Cardiac muscle cell (in vitro differentiated cells and primary cell): ENCODE measurements at places on chromosomes 6 and 20.

DNA sequence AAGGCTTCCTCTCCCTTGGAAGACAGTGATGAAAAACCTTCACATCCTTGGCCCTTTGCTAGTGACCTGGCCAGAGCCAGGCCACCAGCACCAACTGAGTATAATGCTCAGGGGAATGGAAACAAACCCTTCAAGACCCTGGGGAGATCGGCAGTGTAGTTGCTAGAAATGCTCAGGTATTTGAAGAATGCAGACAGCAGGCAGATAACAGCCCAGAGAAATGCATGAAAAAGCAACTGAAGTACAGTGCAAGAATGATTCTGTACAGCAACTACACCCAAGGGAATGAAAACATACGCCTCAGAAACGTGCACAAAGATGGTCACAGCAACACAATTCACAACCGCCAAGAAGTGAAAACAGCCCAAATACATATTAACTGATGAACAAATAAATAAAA is 41.1 kb downstream of the PPP1R3G start:
- no peak overlapping the region for H3K4me3 ChIP-seq
- peaks cover 14% of the 10 kb centered on the region for H3K4me1 ChIP-seq
- peak; percentile 82 for DNase-seq

DNA sequence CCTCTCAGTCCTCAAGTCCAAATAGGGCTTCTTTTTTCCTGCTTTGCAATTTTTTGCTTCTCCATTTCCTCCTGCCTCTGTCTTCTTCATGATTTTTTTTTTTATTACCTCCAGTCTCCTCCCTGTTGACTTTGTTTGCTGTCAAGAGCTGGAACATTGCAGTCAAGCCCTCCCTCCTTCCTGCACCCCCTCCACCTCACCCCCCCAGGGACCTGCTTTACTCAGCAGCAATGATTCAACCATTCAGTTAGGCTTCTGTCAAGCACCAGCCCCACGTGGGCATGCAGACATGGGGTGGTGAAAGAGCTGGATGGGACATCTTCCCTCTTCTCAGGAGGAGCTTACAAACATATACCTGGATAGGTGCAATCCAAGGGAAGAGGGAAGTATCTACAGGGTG is 142.4 kb downstream of the LRFN2 start:
- no peaks in the 10 kb centered on the region for H3K4me1 ChIP-seq
- H3K36me3 ChIP-seq = no peaks in the 10 kb centered on the region
- no peak overlapping the region for H3K4me3 ChIP-seq
- no peaks in the 10 kb centered on the region for H3K27me3 ChIP-seq

GRCh38 chr20:62411479-62412193 is 4.6 kb upstream of the CABLES2 start:
- H3K4me3 ChIP-seq = no peak overlapping the region
- H3K36me3 ChIP-seq = no peaks in the 10 kb centered on the region
- no peaks in the 10 kb centered on the region for H3K27me3 ChIP-seq
- DNase-seq = no peak

- H3K4me1 ChIP-seq = no peaks in the 10 kb centered on the region
- H3K27ac ChIP-seq = no peak overlapping the region
- H3K4me3 ChIP-seq = no peak overlapping the region
- no peak for DNase-seq
- H3K36me3 ChIP-seq = no peaks in the 10 kb centered on the region
These were observed 69.5 kb upstream of the ELOVL5 start for GRCh38 chr6:53418288-53418687.

DNA sequence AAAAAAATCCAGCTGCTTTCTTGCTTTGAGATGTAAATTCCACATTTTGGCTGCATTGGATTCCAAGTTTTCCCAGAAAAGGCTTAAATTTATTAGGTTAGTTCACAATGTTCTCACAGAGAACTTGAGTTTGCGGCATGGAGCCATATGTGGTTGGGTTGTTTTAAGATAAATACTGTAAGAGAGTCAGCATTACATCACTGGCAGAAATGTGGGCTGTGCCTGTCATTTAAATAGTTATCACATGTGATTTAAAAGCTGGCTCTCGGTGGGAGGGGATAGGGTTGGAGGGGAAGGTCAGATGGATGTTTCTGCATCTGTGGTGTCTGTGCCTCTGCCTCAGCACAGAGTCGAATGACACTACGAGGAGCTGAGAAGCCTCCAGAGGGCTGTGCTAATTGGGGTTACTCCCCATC is 73.8 kb upstream of the SCP2D1 start:
- peak; percentile 88 for DNase-seq
- H3K27ac ChIP-seq = no peak overlapping the region
- no peaks in the 10 kb centered on the region for H3K27me3 ChIP-seq
- H3K36me3 ChIP-seq = no peaks in the 10 kb centered on the region

- peaks cover 7% of the 10 kb centered on the region for H3K4me1 ChIP-seq
- no peak overlapping the region for H3K27ac ChIP-seq
- no peak for DNase-seq
- H3K4me3 ChIP-seq = no peak overlapping the region
These were observed 54.3 kb upstream of the BACH2 start for GRCh38 chr6:90350689-90351554.

- peak overlapping the region; percentile 56 for H3K27ac ChIP-seq
- no peaks in the 10 kb centered on the region for H3K27me3 ChIP-seq
- H3K4me1 ChIP-seq = peaks cover 4% of the 10 kb centered on the region
- no peaks in the 10 kb centered on the region for H3K36me3 ChIP-seq
These were observed 3.6 kb upstream of the TFEB start for GRCh38 chr6:41739041-41739440.

DNA sequence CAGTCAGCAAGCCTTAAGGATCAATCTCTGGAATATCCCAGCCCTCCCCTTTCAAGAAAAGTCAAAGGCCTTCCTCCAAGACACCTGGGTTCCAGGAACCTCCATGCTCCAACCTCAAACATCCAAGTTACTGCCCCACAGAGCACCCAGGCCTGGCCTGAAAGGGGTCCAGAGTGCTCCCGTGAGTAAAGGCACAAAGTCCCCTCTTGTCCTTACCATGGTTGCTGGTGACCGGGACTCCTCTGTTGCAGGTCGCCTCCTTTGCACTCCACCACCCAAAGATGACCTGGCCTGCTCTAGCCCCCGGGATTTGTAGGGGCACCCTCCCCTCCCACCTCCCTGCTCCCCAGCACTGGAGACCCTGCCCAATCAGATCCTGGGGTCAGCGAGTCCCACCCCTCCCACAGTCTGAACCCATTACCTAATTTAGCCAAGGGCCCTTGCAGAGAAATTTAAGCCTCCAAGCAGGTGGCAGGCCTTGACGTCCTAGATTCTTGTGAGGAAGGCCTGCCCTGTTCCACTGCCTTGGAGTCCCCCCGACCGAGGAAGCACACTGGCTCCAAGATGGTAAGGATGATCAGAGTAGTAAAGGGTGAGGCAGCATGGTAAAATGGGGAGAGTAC is at the start of gene TNNC2:
Gene TNNC2 (minus strand): TSS at position 283 of the 623 bp plus-strand sequence. CDS start 64 bp downstream, at position 219.
- no peak for DNase-seq
- H3K4me1 ChIP-seq = peaks cover 44% of the 10 kb centered on the region
- H3K36me3 ChIP-seq = no peaks in the 10 kb centered on the region
- H3K27ac ChIP-seq = peak within 1 kb of the TSS; percentile 95

DNA sequence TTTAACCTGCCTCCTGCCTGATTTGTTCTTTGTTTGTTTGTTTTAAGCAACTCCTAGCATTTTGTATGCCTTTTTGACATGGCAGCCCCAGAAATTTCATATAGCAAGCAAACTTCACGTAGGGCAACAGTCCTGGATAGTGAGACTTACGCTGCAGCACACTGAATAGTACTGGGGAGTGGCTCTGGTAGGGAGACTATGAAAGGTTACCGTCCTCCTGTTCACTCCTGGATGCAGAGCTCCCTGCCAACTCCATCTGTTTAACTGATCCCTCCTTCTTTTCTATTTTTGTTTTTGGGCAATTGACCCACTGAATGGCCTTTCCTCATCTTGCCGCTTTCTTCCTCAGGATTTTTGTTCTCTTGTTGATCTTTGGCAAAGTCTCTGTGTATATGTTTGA is 44.5 kb upstream of the BMP6 start:
- no peak for DNase-seq
- H3K4me3 ChIP-seq = no peak overlapping the region
- no peaks in the 10 kb centered on the region for H3K27me3 ChIP-seq
- no peaks in the 10 kb centered on the region for H3K4me1 ChIP-seq
- no peak overlapping the region for H3K27ac ChIP-seq

DNA sequence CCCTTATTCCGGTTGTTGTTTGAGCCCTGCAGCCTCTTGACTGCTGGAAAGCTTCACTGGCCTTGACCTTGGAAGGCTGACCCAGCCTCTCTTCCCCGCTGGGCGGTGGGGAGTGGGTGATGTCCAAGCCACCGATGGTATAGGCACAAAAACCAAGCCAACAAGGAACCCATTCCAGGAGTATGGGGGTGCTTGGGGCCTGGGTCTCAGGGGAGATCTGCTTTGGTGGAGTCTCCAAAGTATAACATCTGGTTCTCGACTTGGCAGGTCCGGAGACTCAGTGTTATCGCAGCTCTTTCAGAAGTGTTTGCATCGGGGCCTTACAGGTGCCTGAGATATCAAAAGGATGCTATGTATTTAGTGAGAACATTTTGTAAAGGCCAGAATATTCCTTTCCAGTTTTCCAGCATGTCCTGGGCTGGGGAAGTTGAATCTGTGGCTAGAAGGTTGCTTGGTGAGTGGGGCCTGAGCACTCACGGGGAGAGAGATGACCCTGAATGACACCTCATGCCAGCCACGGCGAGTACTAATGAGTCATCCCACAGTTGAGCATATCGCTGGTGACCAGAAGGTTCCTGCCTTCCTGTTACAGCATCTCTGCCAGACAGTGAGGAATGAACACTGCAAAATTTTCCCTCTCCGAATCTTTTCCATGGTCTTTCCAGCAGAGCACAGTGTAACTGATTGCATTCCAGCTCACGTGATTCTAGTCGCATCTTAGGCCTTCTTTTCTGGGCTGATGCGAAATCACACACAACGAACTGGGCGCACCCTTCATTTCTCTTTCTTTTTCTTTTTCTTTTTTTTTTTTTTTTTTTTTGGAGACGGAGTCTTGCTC is 133.9 kb downstream of the ZDHHC14 start:
- H3K4me3 ChIP-seq = no peak overlapping the region
- no peak overlapping the region for H3K27ac ChIP-seq
- no peaks in the 10 kb centered on the region for H3K36me3 ChIP-seq
- no peak for DNase-seq

- H3K36me3 ChIP-seq = no peaks in the 10 kb centered on the region
- H3K4me3 ChIP-seq = no peak overlapping the region
- DNase-seq = no peak
- H3K4me1 ChIP-seq = peaks cover 4% of the 10 kb centered on the region
These were observed 41.3 kb downstream of the TAF8 start for GRCh38 chr6:42091718-42092023.

DNA sequence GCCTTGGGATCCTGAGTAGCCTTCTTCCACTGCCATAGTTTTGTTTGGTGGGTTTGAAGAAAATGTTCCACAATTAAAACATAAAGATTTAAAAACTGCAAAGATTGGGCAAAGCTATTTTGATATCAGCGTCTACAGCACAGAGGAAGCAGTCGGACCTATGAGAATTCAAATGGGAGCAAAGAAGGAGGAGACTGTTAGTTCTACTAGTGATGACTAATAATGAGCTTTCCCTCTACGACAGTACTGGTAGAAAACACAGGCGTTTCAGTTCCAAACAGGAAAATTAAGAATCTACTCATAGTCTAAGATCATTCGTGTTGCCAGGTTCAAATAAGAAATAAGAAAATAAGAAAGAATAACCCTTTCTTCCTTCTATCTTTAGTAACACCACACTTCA is 121.2 kb downstream of the INSM1 start:
- H3K36me3 ChIP-seq = no peaks in the 10 kb centered on the region
- H3K4me1 ChIP-seq = no peaks in the 10 kb centered on the region
- DNase-seq = no peak
- H3K27me3 ChIP-seq = no peaks in the 10 kb centered on the region
- no peak overlapping the region for H3K4me3 ChIP-seq

- no peak overlapping the region for H3K4me3 ChIP-seq
- H3K27ac ChIP-seq = peak overlapping the region; percentile 87
- H3K36me3 ChIP-seq = no peaks in the 10 kb centered on the region
- no peaks in the 10 kb centered on the region for H3K27me3 ChIP-seq
- peaks cover 49% of the 10 kb centered on the region for H3K4me1 ChIP-seq
These were observed 112.5 kb upstream of the QKI start for GRCh38 chr6:163301726-163302635.

- no peak for DNase-seq
- no peak overlapping the region for H3K4me3 ChIP-seq
- peaks cover 21% of the 10 kb centered on the region for H3K36me3 ChIP-seq
- H3K27me3 ChIP-seq = no peaks in the 10 kb centered on the region
- peaks cover 5% of the 10 kb centered on the region for H3K4me1 ChIP-seq
These were observed 68.2 kb downstream of the C6orf52 start for GRCh38 chr6:10626154-10626741.

- DNase-seq = no peak
- H3K4me1 ChIP-seq = peaks cover 16% of the 10 kb centered on the region
- H3K27me3 ChIP-seq = no peaks in the 10 kb centered on the region
- no peaks in the 10 kb centered on the region for H3K36me3 ChIP-seq
These were observed 14.5 kb upstream of the DAAM2 start for GRCh38 chr6:39777661-39778060.

GRCh38 chr6:119467488-119468081 is 118.0 kb upstream of the MAN1A1 start:
- H3K27ac ChIP-seq = no peak overlapping the region
- H3K4me1 ChIP-seq = peaks cover 12% of the 10 kb centered on the region
- no peaks in the 10 kb centered on the region for H3K36me3 ChIP-seq
- peak; percentile 50 for DNase-seq
- no peak overlapping the region for H3K4me3 ChIP-seq
- H3K27me3 ChIP-seq = no peaks in the 10 kb centered on the region

DNA sequence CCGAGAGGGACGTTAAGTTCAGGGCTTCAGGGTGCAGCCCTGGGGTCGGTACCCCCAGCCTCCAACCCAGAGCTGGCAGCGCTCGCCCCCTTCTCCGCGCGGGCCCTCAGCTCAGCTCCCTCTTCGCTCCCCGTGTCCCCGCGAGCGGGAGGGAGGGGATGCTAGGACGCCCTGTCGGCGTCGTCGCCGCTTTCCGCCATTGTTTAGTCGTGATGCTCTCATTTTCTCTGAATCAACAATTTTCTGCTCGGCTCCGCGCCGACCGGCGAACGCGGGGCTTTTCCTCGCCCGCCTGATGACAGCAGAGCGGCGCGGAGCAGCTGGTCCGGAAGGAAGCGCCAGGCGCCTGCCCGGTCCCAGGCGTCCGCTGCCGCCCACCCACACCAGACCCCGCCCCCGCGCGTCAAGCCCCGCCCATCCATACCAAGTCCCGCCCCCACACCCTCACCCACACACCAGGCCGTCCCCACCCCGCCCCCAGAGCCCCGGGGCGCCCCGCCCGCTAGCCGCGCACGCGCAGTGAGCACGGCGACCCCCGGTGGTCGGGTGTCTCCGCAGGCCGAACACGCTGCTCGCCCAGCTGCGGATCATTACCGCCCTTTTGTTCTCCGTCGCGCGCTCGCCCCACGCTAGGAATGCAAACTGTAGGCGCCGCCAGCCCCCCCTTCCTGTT is 50.1 kb upstream of the SLC32A1 start:
- peaks cover 21% of the 10 kb centered on the region for H3K27me3 ChIP-seq
- no peak overlapping the region for H3K27ac ChIP-seq
- no peaks in the 10 kb centered on the region for H3K36me3 ChIP-seq
- peak; percentile 75 for DNase-seq
- peaks cover 4% of the 10 kb centered on the region for H3K4me1 ChIP-seq
- peak overlapping the region; percentile 63 for H3K4me3 ChIP-seq
